ENCODE measurements at places on chromosomes 16 and 17.

GRCh38 chr16:67558859-67559258 lies 3.5 kb upstream of the CTCF start:
- DNase-seq, result no peak

- DNase-seq, result no peak
Observed at GRCh38 chr16:50499254-50499653, 48.9 kb upstream of the NKD1 start.

DNA sequence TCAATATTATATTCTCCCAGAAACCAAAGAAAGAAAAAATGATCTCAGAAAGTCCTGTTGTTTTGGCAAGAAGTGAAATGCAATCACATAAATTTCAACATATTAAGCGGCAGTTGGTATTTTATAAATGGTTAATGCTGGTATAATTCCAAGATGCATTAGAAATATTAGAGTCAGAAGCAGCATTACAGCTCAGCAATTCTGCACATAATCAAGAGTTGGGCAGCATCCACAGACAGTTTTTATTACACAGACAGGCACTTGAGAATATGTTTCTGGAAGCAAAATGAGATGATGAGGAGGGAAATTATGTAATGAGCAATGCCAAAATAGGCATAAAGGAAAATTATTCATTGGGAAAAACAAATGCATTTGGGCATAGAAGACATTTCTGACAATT lies 148.1 kb downstream of the KCNJ2 start:
- no peak for DNase-seq

GRCh38 chr17:79802039-79802735 lies 5.3 kb upstream of the CBX8 start:
- DNase-seq, result no peak

DNA sequence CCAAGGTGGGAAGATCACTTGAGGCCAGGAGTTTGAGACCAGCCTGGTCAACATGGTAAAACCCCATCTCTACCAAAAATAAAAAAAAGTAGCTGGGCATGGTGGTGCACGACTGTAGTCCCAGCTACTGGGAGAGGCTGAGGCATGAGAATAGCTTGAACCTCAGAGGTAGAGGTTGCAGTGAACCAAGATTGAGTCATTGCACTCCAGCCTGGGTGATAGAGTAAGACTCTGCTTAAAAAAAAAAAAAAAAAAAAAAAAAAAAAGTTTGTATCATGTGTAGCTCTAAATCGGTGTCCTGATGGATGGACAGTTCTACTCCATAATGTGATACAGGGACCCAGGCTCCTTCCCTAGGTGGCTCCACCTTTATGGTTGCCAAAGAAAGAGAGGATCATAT lies 497.1 kb upstream of the RBFOX1 start:
- DNase-seq, result no peak

DNA sequence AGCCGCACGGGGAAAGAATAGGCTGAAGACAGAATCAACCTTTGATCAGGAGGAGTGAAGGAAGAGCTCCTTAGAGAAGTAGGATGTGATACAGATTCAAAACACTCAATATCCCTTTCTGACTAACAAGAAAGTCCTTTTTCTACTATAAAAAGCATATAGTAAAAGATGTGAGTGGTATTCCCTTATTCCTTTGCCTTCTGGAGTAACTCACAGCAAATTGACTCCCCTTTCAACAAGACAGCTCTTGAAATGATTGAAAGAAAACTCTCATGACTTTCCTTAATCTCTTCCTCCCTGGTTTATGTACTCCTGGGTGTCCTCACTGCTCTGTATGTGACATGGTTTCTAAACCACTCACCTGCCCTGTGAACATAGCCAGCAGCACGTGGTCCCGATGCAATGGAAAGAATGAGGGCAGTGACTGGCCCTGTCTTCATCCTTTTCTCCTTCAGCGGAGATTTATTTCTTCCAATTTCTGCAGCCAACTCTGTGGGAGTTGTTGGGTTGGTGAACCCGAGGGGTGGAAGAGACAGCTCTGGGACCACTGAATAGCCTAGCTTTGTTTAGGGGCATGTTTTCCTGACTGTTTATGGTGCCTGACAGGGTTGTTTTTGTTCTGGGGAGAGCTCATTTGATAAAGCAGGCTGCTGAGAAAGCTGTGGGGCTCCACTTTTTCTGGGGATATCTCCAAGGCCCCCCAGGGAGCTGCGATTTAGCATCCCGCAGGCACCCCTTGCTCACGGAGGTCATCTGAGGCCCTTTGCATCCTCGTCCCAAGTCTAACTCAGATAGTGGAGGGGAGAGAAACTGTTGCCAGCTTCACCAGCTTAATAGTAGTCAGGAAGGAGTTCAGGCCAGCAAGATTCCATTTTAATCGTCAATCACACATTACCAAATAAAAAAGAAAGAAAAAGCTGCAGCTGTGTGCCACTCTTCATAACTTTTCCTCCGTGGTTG lies 46.7 kb downstream of the MAP2K6 start:
- DNase-seq, result no peak

DNA sequence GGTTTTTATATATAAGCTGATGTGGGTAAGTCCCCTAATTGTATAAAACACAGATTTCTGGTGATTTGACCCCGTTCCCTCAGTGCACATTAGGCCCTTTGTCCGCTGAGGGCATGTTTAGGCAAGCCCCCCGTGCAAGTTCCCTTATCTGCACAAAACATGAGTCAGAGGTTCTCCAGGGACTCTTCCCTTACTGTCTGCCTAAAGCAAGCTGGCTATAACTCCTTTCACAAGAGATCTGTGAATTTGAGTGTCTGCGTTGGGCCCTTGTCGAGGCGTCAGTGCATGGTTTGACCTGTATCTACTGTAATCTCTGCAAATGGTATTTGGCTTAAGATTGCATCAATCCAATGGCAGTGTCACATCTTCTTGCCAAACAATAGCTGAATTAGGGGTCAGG lies 712.8 kb downstream of the CDH8 start:
- no peak for DNase-seq

GRCh38 chr16:48126801-48127644 lies 28.8 kb downstream of the ABCC12 start:
- peak; percentile 66 for DNase-seq

- no peak for DNase-seq
Observed at GRCh38 chr17:10843811-10844210, 5.9 kb upstream of the PIRT start.

DNA sequence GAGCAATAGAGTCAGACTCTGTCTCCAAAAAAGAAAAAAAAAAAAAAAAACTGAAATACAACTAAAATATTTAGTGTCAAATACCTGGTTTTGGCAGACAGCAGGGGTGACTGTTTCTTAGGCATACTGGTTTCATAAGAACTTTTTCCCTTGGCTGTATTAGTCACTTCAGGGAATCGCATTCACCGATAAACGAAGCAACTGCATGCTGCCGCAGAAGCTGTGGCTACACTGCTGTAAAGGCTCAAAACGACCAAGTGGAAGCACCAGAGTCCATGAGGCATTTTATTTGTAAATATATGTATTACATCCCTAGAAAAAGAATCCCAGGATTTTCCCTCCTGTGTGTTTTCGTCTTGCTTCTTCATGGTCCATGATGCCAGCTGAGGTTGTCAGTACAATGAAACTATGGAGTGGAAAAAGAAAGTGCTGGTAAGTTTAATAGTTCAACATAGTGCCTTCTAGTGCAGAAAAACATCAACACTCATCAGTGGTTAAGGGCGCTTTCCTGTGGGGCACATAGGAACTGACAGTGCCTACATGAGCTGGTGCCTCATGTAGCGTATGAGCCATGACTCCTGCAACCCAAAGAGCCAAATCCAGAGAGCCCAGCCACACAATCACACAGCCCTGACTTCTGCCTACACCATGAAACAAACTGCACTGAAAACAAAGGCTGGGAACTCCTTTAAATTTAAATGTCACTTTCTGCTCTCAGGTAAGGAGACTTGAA lies 7.3 kb downstream of the RPS15A start:
- no peak for DNase-seq

- DNase-seq, result peak; percentile 91
Observed at GRCh38 chr17:76397687-76398522, 13.5 kb downstream of the SPHK1 start.

DNA sequence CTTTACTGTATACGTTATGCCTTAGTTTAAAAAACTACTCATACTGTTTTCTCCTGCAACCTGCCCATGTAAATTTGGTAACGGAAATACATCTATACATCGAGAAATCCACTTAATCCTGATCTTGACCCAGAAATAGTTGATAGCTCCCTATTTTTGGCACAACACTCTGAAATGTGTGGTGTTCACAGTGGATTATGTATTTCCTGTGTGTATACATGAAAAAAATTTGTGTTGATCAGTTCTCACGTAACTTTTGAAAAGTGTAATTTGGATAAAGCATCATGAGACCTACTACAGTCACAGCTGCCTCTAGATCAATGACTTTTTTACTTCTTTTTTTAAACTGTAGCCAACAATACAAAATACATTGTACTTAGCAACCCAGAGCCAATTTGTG lies 90.7 kb downstream of the VMP1 start:
- DNase-seq, result no peak

DNA sequence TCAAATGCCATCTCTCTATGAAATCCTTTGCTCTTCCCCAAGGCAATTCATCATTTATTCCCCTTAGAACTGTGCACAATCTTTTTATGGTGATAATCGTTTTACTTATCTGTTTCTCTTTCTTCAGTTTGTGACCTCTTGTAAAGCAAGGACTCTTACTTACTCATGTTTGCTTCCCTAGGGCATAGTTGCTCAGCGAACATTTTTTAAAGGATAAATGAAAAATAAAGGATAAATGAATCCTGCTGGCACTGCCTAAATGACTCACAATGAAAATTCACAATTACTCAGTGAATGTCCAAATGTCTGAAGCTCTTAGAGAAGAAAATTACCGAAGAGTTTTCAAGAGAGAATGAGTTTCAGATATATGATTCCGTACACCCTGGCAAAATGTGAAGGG lies 671.7 kb downstream of the CDH11 start:
- DNase-seq, result no peak

DNA sequence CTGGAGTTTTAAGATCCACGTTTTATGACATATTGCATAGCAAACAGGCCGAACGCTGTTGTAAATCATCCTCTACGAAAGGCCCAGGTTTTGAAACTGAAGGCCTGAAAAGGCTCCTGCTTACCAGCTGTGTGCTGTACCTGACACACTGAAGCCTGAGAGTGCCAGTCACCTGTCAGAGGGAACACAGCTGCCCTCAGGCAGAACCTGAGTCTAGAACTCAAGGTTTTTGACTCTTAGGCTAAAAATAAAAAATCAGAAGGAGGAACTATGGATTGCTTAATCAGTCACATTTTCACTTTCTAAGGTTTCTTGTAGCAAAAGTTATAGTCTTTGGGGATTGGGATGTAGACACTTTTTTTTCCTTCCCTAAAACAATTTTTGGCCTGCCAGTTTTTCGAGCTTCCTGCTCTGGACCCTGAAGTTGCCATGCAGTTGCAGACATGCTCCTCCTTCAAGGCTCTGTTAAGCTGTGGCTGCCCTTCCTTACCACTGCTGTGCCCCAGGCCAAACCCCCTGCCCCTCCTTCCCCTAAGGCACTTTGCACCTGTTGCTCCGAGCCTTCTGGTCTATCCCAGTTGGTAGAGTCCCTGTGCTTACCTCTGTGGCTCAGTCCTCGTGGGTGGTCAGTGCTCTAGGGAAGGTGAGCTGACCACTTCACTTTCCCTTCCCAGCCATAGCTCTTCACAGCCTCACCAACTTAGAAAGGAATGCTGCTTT lies 56.6 kb downstream of the TENT4B start:
- DNase-seq, result no peak

- peak; percentile 24 for DNase-seq
Observed at GRCh38 chr16:56269811-56270684, 78.8 kb downstream of the GNAO1 start.

DNA sequence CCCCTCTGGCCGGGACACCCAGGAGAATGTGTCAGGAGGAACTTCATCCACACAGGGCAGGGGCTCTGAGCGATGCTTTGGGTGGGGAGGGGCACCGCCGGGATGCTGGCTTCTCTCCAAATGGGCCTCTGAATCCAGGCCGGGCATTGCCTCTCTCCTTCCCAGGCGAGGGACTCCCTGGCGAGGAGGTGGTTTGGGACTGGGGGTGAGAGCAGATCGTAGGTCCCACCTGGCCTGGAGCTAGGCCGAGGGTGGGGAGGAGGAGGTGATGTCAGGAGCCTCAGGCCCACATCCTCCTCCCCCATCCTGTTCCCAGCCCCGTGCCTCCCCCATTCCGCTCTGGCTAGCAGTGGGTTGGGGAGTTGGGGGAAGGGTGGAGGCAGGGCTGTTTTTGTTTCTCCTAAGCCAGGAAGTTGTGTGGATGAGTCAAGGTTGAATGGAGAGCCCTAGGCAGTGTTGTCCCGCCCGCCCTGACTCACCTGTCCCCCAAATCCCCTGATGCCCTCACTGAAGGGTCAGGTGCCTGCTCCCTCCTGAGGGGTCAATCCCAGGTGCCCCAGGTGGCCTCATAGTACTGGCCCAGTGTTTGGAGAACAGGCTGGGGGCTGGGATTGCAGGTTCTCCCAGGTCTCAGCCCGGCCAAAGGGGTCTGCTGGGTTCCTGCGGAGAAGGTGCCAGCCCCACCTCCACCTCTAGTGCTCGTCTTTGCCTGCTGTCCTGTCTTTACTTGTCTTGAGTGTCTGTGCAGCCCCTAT lies 2.8 kb downstream of the GRB7 start:
- DNase-seq, result peak; percentile 89

GRCh38 chr16:25941800-25942499 lies 250.2 kb downstream of the HS3ST4 start:
- no peak for DNase-seq

- no peak for DNase-seq
Observed at GRCh38 chr16:85166699-85167588, 54.7 kb upstream of the CIBAR2 start.

- DNase-seq, result no peak
Observed at GRCh38 chr17:81118308-81119221, 46.7 kb upstream of the PVALEF start.

GRCh38 chr17:82375359-82376041 lies 3.9 kb downstream of the UTS2R start:
- no peak for DNase-seq

- no peak for DNase-seq
Observed at GRCh38 chr16:31536804-31537361, 9.2 kb downstream of the AHSP start.

- no peak for DNase-seq
Observed at GRCh38 chr16:89506791-89507191, 1.4 kb upstream of the SPG7 start.

All from HTR-8/SVneo (cell line).